ENCODE measurements at places on chromosomes 13 and 19.
A peak's percentile ranks its signal among the peaks of the same experiment; 100 is the strongest.

GRCh38 chr13:53207556-53207955 lies 178.9 kb downstream of the OLFM4 start:
- DNase-seq = no peak

- DNase-seq = no peak
Measured at GRCh38 chr13:30615481-30615865, 2.2 kb upstream of the USPL1 start.

- no peak for DNase-seq
Measured at GRCh38 chr13:45332036-45332830, 8.8 kb downstream of the TPT1 start.

GRCh38 chr19:11337080-11337479 lies 2.4 kb downstream of the RAB3D start:
- DNase-seq = no peak

- no peak for DNase-seq
Measured at GRCh38 chr19:33476151-33476707, 45.4 kb downstream of the PEPD start.

DNA sequence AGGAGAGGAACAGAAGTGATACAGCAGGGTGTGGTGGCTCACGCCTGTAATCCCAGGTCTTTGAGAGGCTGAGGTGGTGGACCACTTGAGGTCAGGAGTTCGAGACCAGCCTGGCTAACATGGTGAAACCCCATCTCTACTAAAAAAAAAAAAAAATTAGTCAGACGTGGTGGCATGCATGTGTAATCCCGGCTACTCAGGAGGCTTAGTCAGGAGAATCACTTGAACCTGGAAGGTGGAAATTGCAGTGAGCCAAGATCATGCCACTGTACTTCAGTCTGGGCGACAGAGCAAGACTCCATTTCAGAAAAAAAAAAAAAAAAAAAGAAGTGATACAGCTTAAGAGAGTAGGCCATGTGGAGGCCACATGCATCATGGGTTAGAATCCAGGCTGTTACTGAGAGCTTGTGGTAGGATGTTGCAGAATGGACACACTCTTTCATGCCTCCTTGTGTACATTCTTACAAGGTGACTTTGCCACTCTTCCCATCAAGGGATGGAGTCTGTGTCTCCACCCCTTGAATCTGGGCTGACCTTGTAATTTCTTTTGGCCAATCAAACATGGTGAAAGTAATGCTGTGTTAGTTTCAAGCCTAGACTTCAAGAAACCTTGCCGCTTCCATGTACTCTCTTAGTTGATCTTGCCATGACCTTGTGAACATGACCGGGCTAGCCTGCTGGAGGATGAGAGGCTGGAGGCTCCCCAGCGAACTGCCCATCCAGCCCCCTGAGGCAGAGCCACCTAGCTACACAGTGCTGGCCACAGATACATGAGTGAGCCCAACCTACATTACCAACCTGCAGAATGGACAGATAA lies 12.3 kb downstream of the FAM187B start:
- DNase-seq = no peak

GRCh38 chr13:41060724-41061074 lies 610 bp upstream of the WBP4 start:
- DNase-seq = peak; percentile 93

DNA sequence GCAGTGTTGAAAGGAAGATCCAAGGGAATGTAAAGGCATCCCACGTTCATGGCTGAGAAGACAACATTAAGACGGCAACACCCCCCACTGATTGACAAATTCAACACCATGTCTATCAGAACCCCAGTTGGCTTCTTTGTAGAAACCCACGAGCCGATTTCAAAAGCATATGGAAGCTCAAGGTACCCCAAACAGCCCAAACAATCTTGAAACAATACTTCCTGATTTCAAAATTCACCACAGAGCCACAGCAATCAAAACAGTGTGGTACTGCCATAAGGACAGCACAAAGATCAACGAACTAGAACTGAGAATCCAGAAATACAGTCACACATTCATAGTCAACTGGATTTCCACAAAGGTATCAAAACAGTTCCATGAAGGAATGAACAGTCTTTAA lies 6.2 kb downstream of the MIER2 start:
- DNase-seq = no peak

DNA sequence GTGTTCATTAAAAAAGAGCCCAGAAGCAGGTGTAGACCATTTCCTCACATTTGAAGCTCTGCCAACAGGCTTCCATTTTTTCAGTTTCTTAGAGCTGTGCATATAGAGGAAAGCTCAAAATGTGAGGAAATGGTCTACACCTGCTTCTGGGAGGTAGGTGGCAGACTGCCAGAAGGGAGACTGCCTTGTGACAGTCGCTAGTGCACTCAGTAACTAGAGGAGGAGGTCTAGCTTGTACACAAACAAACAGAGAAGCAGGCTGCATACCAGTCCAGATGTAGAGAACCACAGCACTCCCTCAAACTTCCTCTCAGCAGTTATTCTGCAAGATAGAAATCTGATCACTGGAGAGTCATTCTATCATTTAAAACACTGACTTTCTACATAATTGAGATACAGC lies 800.2 kb downstream of the EFNB2 start:
- DNase-seq = no peak

- DNase-seq = no peak
Measured at GRCh38 chr13:112738606-112739005, 48.8 kb downstream of the ATP11A start.

DNA sequence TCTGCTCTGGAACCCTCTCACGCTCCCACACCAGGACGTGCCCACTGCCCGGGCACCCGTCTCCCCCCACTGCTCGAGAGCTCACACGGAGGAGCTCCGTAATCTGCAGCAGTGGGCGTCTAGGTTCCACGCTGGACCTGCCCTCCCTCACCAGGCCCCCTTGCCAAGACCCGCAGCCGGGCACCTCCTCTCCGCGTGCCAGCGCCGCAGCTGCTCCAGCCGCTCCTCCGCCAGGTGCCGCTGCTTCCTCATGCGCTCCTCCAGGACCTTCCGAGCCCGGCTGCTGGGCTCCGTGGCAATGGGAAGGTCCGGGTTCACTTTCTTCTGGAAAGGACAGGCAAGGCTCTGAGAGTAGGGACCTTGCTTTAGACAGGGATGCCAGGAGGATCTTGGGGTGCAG lies 35.0 kb upstream of the MATK start:
- no peak for DNase-seq

DNA sequence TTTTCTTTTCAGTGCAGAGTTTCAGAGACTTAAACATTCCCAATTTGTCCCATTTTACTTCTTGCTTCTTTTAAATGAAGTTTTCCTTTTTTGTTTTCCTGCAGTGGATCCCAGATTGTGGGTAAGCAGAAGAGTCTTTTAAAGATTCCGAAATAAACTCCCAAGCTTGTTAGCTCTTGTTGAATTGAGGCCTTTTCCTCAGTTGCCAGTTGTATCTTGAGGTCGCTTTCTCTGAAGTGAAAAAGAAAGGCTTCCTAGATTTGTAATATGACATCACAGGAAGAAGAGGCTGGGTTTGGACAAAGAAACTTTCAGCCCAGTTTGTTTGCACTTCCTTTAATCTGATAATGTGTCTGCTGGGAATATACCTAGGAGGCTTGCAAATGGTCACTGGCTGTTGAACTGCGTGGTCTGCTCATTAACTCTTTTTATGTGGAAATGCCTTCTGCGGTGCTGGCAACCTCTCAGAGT lies at the start of gene LPAR6:
Gene LPAR6 (minus strand): TSS at position 233 of the 471 bp plus-strand sequence. CDS start 690 bp downstream, outside the sequence.
- no peak for DNase-seq

- no peak for DNase-seq
Measured at GRCh38 chr19:44303976-44304568, 753 bp downstream of the ZNF235 start.

GRCh38 chr13:32042551-32042950 lies 11.0 kb downstream of the FRY start:
- no peak for DNase-seq

- DNase-seq = no peak
Measured at GRCh38 chr13:27976362-27977091, 7.4 kb upstream of the CDX2 start.

DNA sequence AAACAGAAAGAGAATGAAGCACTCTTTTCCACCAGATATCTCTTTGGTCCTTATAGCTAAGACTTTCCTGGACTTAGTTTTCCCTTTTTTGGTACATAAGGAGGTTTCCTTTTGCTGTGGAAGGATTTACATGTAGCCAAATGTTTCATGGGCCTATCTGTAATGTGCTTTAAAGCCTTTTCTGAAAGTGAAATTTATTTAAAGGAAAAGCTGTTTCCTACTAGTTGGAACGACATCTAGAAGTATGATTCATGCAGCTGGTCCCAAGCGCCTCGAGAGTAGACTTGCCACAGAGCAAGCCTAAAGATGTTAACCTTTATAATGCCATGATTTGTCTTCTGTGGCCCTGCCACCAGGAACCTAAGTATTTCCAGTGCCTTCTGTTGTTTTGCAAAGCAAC lies 390.3 kb downstream of the DLEU7 start:
- no peak for DNase-seq

- no peak for DNase-seq
Measured at GRCh38 chr13:102237230-102237629, 164.6 kb downstream of the FGF14 start.

DNA sequence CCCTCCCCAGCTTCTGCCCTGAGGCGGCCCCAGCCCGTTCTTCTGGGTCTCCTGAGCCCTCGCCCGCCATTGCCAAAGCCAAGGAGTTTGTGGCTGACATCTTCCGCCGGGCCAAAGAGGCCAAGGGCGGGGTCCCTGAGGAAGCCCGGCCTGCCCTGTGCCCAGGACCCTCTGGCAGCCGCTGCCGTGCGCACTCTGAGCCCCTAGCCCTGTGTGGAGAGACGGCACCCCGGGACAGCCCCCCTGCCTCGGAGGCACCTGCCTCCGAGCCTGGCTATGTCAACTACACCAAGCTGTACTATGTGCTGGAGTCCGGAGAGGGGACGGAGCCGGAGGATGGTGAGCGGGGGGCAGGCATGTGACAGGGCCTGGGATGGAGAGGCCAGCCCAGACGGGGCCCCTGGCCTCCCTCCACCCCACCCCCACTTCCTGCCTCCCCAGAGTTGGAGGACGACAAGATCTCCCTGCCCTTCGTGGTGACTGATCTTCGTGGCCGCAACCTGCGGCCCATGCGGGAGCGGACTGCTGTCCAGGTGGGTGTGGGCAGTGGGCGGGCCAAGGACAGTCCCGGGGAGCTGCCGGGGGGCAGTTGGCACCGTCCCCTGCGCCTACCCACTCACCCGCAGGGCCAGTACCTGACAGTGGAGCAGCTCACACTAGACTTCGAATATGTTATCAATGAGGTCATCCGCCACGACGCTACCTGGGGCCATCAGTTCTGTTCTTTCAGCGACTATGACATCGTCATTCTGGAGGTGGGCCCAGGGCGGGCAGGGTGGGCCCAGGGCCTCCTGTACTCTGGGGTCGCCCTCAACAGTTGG lies 7.0 kb downstream of the DCAF15 start:
- no peak for DNase-seq

DNA sequence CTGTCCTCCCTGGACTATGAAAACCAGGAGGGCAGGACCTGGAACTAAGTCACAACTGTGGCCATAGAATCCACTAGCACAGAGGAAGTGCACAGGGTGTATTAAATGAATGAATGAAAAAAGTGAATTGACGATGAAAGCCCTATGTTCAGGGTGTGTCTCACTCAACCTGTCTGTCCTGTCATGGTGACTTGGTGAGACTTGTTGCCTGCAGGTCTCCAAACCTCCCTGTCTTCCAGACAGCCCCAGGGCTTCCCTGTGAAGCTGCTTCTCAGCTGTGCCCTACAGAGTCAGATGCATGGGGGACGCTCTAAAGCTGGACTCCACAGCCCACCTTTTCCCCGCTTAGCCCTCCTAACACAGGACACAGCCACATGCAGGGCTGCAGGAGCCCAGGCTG lies 4.8 kb upstream of the IGFL1 start:
- no peak for DNase-seq

- no peak for DNase-seq
Measured at GRCh38 chr19:29705706-29706105, 9.4 kb downstream of the C19orf12 start.

- DNase-seq = no peak
Measured at GRCh38 chr13:27112006-27112405, 59.6 kb downstream of the USP12 start.

DNA sequence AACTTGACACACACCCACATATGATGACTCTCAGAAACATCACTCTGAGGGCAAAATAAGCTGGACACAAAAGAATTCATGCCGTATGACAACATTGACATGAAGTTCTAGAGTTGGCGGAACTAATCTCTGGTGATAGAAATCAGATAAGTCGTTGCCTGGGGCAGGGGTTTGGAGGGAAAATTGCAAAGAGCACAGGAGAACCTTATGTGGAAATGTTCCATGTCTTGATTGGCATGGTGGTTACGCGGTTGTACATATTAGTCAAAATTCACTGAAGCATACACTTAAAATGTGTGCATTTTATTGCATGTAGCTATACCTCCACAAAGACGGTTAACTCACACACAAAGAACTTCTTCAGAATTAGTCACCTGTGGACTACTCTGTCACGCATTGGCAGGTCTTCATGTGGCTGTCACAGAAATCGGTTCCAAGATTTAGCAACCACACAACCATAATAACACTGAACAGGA lies 137.8 kb upstream of the GJB6 start:
- no peak for DNase-seq

Data from activated naive CD4-positive, alpha-beta T cell treated with anti-CD3 and anti-CD28 coated beads, Interleukin-2, amount 50 U/mL, for 16 hours (primary cell).